ENCODE measurements at places on chromosomes 5 and 9. TPM values are rescaled to one million over a fixed set of nuclear protein-coding genes. Genes with fewer than 3 reads are reported as not detected.

SPATA31E1 gene
- not detected for total RNA-seq

TESK1 gene
- total RNA-seq = 32.9 TPM

FRRS1L gene
- not detected for total RNA-seq

TICAM2 gene
- total RNA-seq = 15.9 TPM
